ENCODE measurements at places on chromosomes 6 and 20. TPM values are rescaled to one million over a fixed set of nuclear protein-coding genes. Genes with fewer than 3 reads are reported as not detected.

TRIM38 gene
- total RNA-seq = 16.1 TPM

UST gene
- total RNA-seq = 9.7 TPM

SPATA25 gene
- 4.2 TPM for total RNA-seq

PROKR2 gene
- 5.9 TPM for total RNA-seq

CCM2L gene
- total RNA-seq = 0.19 TPM

HLA-DQB2 gene
- not detected for total RNA-seq

C6orf52 gene
- total RNA-seq = 3.7 TPM

MUCL3 gene
- 0.31 TPM for total RNA-seq

All from type B pancreatic cell (in vitro differentiated cells).